ENCODE measurements at places on chromosomes 3 and 15. TPM values are rescaled to one million over a fixed set of nuclear protein-coding genes. Genes with fewer than 3 reads are reported as not detected.

MEGF11 gene
- not detected for total RNA-seq

DNA sequence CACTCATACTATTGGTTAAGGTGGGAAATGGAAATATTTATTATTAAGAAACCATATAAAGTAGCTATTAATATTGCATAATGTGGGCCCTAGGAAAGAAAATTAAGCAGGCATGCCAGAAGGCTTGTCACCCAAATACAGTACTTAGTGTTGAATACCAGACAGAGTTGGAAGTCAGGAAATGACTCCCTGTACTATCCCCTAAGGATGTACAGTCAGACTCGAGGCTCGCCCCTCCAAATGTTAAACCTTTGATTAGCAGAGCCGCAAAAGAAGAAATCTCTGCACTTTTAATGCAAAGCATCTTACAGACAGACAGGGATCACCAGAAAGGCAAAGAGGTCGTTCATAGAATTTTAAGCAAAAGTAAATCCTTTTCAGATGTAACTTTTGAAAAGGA lies 11.3 kb upstream of the RBSN start:
- H3K4me3 ChIP-seq, result no peak overlapping the region
- DNase-seq, result no peak
- no peak overlapping the region for H3K27ac ChIP-seq
- peaks cover 2% of the 10 kb centered on the region for H3K4me1 ChIP-seq
- peaks cover 6% of the 10 kb centered on the region for H3K27me3 ChIP-seq
- no peaks in the 10 kb centered on the region for H3K36me3 ChIP-seq

CHRFAM7A gene
- total RNA-seq, result not detected

DNA sequence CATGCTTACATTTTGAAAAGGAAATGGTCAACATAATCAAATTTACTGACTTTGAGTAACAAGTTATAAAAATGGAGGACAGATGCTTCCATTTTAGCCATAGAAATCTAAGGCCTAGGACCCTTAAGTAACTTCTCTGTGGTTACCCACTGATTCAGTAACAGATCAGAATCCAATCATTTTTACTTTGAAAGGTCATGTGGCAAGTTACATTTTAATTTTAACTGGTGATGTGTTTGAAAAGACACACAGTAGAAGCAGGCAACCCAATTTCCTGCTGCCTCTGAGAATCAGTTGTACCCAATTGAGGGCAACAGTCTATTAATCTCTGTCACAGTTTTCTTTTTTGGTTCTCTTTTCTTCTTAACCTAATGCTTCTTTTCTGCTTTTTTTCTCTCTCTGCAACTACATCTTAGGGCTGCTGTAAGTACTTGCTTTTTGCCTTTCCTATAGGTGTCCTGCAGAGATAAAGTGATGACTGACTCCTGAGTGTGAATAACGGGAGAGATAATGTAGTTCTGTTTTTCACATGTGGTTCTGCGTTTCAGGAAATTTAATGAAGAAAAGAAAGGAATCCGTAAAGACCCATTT lies 3.3 kb downstream of the ZWILCH start:
- no peak overlapping the region for H3K27ac ChIP-seq
- no peaks in the 10 kb centered on the region for H3K27me3 ChIP-seq
- no peak for DNase-seq
- H3K36me3 ChIP-seq, result peaks cover 24% of the 10 kb centered on the region
- no peak overlapping the region for H3K4me3 ChIP-seq
- H3K4me1 ChIP-seq, result peaks cover 17% of the 10 kb centered on the region

AGBL1 gene
- not detected for total RNA-seq

B4GALT4 gene
- total RNA-seq, result 10.2 TPM

DNA sequence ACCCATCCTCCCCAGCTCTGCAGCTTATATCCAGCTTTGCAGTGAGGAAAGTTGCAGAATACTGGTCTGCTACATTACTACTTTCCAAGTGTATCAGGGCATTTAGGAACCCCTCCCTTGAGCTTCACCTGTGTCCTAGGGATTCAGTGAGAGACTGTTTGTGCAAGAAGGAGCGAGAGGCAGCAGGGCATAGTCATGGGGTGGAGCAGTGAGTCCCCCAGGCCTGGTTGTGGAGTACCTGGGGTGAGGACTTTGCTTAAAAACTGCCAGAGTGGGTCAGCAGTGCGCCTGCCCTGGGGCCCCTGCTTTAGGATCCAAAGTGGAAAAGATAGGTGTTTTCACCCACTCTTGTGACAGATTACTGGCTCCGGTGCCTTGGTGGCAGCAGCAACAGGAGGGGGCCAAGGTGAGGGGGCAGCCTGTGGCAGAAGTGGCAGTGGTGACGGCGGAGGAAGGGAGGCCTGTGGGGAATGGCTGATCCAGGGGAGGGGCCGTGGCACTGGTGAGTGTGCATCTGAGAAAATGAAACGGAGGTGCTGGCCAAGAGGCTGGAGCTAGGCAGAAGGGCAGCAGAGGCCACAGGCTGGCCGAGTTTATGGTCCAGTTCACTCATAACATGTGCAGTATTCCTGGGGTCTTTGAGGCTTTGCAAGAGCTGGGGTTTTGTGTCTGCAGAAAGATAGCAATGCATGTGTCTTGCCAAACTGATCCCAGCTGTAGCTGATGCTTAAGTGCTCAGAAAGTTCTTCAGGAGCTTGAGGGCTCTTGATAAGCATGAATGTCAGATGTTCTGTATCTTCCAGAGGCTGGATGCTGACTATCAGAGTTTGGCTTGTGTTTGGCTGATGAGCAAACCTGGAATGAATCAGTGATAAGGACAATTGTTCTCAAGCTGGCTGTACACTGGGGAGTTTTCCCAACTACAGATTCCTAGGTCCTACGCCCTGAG lies 43.4 kb downstream of the GOLGA6A start:
- H3K36me3 ChIP-seq, result peaks cover 31% of the 10 kb centered on the region
- H3K4me1 ChIP-seq, result no peaks in the 10 kb centered on the region
- no peak overlapping the region for H3K4me3 ChIP-seq
- H3K27ac ChIP-seq, result no peak overlapping the region
- DNase-seq, result peak; percentile 55

COX17 gene
- 44.2 TPM for total RNA-seq

DNA sequence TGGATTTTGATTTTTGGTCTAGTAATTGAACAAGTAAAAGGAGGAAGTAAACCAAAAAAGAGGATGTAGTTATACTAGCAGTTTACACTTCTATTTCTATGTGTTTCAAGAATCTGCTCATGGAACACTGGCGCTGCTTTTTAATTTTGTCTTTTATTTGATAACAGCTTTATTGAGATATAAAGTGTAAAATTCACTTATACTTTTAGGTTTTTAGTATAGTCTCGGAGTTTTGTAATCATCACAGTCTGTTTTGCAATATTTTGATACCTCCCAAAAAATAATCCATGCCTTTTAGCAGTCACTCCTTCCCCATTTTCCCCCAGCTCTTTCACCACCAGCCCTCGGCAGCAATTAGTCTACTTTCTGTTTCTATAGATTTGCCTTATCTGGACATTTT lies 18.0 kb downstream of the UBE2E2 start:
- H3K4me3 ChIP-seq, result no peak overlapping the region
- DNase-seq, result no peak
- H3K27ac ChIP-seq, result no peak overlapping the region

SLC25A38 gene
- total RNA-seq, result 37.5 TPM

GRCh38 chr3:97029972-97030371 lies 215.6 kb downstream of the EPHA6 start:
- no peaks in the 10 kb centered on the region for H3K27me3 ChIP-seq
- no peak overlapping the region for H3K27ac ChIP-seq
- H3K4me3 ChIP-seq, result no peak overlapping the region
- no peaks in the 10 kb centered on the region for H3K36me3 ChIP-seq

SLC9C1 gene
- total RNA-seq, result not detected

- H3K4me1 ChIP-seq, result no peaks in the 10 kb centered on the region
- H3K27me3 ChIP-seq, result no peaks in the 10 kb centered on the region
- no peak overlapping the region for H3K4me3 ChIP-seq
- H3K36me3 ChIP-seq, result no peaks in the 10 kb centered on the region
- H3K27ac ChIP-seq, result no peak overlapping the region
These were observed 46.5 kb downstream of the CD86 start for GRCh38 chr3:122101646-122102045.

GRCh38 chr15:61907753-61908086 lies 152.5 kb downstream of the VPS13C start:
- DNase-seq, result no peak
- no peak overlapping the region for H3K27ac ChIP-seq
- no peaks in the 10 kb centered on the region for H3K27me3 ChIP-seq
- no peak overlapping the region for H3K4me3 ChIP-seq

P2RY12 gene
- total RNA-seq, result not detected

DNA sequence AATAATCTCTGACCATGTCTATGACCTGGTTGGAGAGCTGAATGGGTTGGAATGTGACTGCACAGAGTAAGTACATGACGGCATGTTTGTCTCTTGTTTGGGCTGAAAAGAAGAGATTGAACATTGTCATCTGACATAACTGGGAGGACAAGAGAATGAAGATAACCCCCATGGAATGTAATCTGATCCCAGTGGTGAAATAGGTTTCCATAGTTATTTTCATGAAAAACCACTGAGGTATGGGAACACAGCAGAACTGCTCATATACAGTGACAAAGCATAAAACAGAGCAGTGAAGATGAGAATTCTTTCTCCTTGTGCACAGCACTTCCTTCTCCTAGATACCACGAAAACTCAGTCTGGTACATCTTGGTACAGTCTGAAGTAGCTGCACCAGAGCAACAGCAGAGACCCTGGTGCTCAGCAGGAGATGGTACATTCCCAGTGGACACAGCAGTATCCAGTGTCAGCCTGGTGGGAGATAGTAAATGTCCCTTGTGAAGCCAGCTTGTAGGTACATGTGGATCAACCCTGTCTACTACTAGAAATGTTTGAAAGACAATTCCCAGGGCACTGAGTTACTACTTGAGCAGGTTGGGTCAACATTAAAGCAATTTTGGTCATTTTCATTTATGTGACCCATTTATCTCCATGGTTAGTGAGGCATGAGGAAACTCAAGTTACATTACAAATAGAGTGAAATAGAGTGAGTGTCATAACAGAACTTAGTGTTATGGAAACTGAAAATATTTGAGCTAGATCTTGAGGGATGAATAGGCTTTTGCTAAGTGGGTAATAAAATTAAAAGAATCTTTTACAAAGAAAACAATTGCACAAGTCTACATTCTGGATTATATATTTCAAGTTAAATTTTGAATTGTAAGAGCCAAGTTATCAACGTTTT lies 178.3 kb downstream of the SUCNR1 start:
- no peaks in the 10 kb centered on the region for H3K27me3 ChIP-seq
- DNase-seq, result no peak
- no peaks in the 10 kb centered on the region for H3K36me3 ChIP-seq
- H3K27ac ChIP-seq, result no peak overlapping the region
- peaks cover 9% of the 10 kb centered on the region for H3K4me1 ChIP-seq
- no peak overlapping the region for H3K4me3 ChIP-seq

DNA sequence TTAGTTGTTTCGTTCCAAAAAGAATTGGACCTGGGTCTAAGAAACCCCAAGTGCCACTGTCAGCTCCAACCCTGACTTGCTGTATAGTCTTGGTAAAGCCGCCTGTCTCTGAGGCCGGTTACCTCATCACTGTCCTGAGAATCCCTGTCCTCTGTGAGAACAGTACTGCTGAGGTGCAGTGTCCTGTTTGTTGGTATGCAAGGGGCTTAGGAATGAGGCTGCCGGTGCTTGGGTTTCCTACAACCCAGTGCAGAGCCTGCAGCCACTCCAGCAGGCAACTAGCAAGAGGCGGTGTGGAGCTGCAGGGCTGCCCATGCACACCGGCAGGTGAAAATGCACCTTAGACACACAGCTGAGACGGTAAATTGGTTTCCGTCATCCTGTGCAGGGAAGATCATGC lies 52.0 kb upstream of the ATG7 start:
- H3K4me3 ChIP-seq, result no peak overlapping the region
- DNase-seq, result no peak
- no peaks in the 10 kb centered on the region for H3K36me3 ChIP-seq
- H3K27me3 ChIP-seq, result peaks cover 52% of the 10 kb centered on the region

GRCh38 chr3:12659316-12660015 lies 4.5 kb downstream of the RAF1 start:
- DNase-seq, result no peak
- no peaks in the 10 kb centered on the region for H3K27me3 ChIP-seq
- no peak overlapping the region for H3K27ac ChIP-seq
- H3K36me3 ChIP-seq, result peaks cover 14% of the 10 kb centered on the region
- no peak overlapping the region for H3K4me3 ChIP-seq

CCR1 gene
- not detected for total RNA-seq

C3orf85 gene
- total RNA-seq, result not detected

DNA sequence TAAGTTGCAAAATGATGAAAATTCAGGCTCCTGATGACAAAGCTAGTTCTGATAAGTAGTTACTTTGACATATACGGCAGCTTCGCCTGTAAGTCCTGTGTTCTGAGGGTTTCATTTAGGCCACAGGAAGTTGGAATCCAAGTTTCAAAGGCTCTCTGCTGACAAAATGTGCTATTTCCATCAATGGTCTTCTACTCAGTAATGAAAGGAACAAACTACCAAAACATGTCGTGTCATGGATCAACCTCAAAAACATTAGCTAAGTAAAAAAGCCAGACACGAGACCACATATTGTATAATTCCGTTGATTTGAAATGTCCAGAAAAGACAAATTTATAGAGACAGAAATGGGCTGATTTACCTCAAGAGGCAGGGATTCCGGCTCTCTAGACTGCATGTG lies 22.5 kb downstream of the NGRN start:
- H3K27ac ChIP-seq, result no peak overlapping the region
- DNase-seq, result no peak
- no peaks in the 10 kb centered on the region for H3K36me3 ChIP-seq
- no peaks in the 10 kb centered on the region for H3K4me1 ChIP-seq
- no peak overlapping the region for H3K4me3 ChIP-seq

- H3K27ac ChIP-seq, result no peak overlapping the region
- 0 out of 2 replicates have a peak, but pooled peaks cover 4% of the 10 kb centered on the region for H3K27me3 ChIP-seq
- no peak for DNase-seq
- no peaks in the 10 kb centered on the region for H3K4me1 ChIP-seq
These were observed 62.5 kb upstream of the C15orf61 start for GRCh38 chr15:67458331-67459029.

DNA sequence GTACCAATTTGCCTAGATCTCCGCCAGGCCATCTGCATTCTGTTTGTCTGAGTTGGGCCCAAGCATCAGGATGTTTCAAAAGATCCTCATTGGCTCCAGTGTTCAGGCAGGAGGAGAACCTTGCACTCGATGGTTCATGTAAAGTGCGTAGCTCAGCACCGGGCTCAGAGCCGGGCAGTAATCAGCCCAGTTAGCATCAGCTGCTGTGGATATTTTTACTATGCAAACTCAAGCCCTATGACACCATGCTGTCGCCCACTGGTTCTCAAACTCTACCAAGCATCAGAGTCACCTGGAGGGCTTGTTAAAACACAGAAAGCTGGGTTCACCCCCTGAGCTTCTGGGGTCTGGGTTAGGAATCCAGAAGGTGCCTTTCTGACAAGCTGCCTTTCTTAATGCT lies 310.8 kb downstream of the SHQ1 start:
- H3K27ac ChIP-seq, result no peak overlapping the region
- no peaks in the 10 kb centered on the region for H3K27me3 ChIP-seq
- DNase-seq, result no peak
- no peaks in the 10 kb centered on the region for H3K36me3 ChIP-seq
- no peak overlapping the region for H3K4me3 ChIP-seq

GRCh38 chr3:59374091-59374817 lies 324.4 kb upstream of the CFAP20DC start:
- H3K4me3 ChIP-seq, result no peak overlapping the region
- H3K4me1 ChIP-seq, result no peaks in the 10 kb centered on the region
- no peaks in the 10 kb centered on the region for H3K27me3 ChIP-seq
- no peak for DNase-seq

GRCh38 chr3:88713233-88713691 lies 394.2 kb upstream of the EPHA3 start:
- no peak overlapping the region for H3K4me3 ChIP-seq
- no peak overlapping the region for H3K27ac ChIP-seq
- no peaks in the 10 kb centered on the region for H3K27me3 ChIP-seq
- DNase-seq, result no peak

ADAMTS9 gene
- total RNA-seq, result 0.18 TPM

DNAJC19 gene
- total RNA-seq, result 117 TPM

GPR156 gene
- total RNA-seq, result 0.11 TPM
